CD14-positive monocyte (primary cell): ENCODE measurements at places on chromosomes 5 and 9.
A peak's percentile ranks its signal among the peaks of the same experiment; 100 is the strongest.

DNA sequence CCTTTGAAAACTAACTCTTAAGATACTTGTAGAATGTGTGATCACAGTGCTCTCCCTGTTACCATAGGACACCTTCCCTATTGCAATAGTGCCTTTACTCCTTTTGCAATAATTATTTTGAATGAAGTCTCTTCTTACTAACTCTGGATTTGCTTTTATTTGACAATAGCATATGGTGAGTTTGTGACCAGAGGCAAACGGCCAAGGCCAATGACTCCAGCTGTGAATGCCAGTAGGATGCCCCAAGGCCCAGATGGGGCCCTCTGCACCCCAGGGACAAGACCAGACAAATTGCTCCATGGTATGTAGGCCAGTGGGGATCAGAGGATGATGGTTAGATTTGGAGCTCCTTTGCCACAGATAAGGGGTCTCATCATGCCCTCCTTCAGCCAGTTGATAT lies 116.9 kb downstream of the NPR3 start:
- DNase-seq = no peak
- H3K27ac ChIP-seq = no peak overlapping the region
- H3K27me3 ChIP-seq = no peaks in the 10 kb centered on the region
- H3K4me1 ChIP-seq = no peaks in the 10 kb centered on the region

- no peak for DNase-seq
- no peak overlapping the region for H3K4me3 ChIP-seq
- peaks cover 100% of the 10 kb centered on the region for H3K36me3 ChIP-seq
- no peak overlapping the region for H3K27ac ChIP-seq
- H3K4me1 ChIP-seq = no peaks in the 10 kb centered on the region
Observed at GRCh38 chr9:124345751-124346281, 69.4 kb downstream of the PSMB7 start.

DNA sequence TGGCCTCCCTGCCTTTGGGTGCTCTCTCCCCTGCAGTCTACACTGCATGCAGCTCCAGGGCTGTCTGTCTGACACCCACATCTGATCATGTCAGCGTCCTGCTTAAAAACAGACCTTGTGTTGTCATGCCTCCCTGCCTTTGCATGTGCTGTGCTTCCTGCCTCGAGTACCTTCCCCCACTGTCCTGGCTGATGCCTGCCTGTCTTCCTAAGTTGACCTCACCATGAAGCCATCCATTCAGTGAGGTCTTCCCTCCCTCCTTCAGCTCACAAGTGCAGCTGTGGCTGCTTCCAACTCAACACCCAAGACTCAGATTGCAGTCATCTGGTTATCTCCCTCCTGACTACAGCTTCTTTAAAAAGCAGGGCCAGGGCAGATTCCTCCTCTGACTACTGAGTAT lies 5.5 kb downstream of the ANGPTL2 start:
- peaks cover 12% of the 10 kb centered on the region for H3K27me3 ChIP-seq
- no peak overlapping the region for H3K4me3 ChIP-seq
- no peak overlapping the region for H3K27ac ChIP-seq
- H3K4me1 ChIP-seq = no peaks in the 10 kb centered on the region
- no peak for DNase-seq
- no peaks in the 10 kb centered on the region for H3K36me3 ChIP-seq

- no peak overlapping the region for H3K27ac ChIP-seq
- no peak overlapping the region for H3K4me3 ChIP-seq
- no peaks in the 10 kb centered on the region for H3K36me3 ChIP-seq
- peaks cover 9% of the 10 kb centered on the region for H3K4me1 ChIP-seq
- DNase-seq = no peak
Observed at GRCh38 chr9:22119522-22120158, 110.5 kb upstream of the CDKN2B start.

GRCh38 chr5:119355244-119355638 lies 578 bp upstream of the TNFAIP8 start:
- no peaks in the 10 kb centered on the region for H3K36me3 ChIP-seq
- peaks cover 61% of the 10 kb centered on the region for H3K4me1 ChIP-seq
- H3K27me3 ChIP-seq = no peaks in the 10 kb centered on the region
- H3K27ac ChIP-seq = peak overlapping the region; percentile 96
- peak overlapping the region; percentile 98 for H3K4me3 ChIP-seq

DNA sequence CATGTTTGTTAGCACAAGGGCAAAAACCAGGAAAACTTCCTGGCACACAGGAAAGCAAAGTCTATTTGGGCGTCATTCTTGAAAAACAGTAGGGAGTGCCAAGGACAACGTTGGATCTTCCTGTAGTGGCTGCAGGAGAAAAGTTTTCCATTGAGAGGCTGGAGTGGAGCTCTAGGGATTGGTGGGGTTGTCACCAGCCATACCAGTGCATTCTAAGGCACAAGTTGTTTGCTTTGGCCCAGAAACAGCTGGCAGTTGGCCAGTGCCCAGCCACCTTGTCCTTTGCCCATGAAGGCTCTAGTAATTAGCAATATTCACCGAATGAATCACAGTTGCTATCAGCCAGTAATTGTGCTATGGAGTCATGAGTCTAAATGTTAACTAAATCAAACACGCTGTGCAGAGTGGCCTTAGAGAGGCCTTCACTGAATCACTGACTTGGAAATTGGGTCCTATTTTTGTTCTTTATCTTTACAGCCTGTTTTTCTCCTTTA lies 26.4 kb downstream of the TNFSF15 start:
- H3K36me3 ChIP-seq = no peaks in the 10 kb centered on the region
- H3K27me3 ChIP-seq = no peaks in the 10 kb centered on the region
- no peak overlapping the region for H3K27ac ChIP-seq
